ENCODE measurements at places on chromosomes 6 and 20. TPM values are rescaled to one million over a fixed set of nuclear protein-coding genes. Genes with fewer than 3 reads are reported as not detected.

- DNase-seq: no peak
These were observed 55.7 kb downstream of the FAM217A start for GRCh38 chr6:4023240-4023639.

GRCh38 chr6:43274127-43274915, 23.7 kb upstream of the SLC22A7 start:
- no peak for DNase-seq

GRCh38 chr6:45927421-45928320, 88.0 kb downstream of the CLIC5 start:
- DNase-seq: no peak

The SPATA25 gene
- total RNA-seq: 4.6 TPM

DNA sequence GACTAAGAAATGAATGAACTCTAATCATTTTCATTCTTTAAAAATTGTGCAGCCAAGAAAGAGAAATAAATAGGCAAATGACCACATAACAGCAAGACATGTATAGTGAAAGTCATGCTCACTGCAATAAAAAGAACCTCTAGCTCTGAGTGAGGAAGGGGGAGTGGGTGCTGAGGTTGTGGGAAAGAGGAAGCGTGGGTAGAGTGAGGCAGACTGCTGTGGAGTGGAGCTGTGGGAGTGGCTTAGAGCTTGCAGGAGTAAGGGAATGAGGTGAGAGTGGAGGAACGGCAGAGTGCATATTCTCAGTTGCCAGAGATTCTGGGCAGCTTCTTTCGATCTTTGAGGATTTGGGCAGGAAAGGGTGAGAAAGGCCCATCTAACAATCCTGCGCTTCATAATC, 10.4 kb downstream of the DEFB129 start:
- no peak for DNase-seq

- no peak for DNase-seq
These were observed 413.0 kb downstream of the PREX1 start for GRCh38 chr20:48414786-48415185.

The C6orf15 gene
- total RNA-seq: not detected

GRCh38 chr6:111551521-111552231, 54.0 kb downstream of the TRAF3IP2 start:
- DNase-seq: no peak

DNA sequence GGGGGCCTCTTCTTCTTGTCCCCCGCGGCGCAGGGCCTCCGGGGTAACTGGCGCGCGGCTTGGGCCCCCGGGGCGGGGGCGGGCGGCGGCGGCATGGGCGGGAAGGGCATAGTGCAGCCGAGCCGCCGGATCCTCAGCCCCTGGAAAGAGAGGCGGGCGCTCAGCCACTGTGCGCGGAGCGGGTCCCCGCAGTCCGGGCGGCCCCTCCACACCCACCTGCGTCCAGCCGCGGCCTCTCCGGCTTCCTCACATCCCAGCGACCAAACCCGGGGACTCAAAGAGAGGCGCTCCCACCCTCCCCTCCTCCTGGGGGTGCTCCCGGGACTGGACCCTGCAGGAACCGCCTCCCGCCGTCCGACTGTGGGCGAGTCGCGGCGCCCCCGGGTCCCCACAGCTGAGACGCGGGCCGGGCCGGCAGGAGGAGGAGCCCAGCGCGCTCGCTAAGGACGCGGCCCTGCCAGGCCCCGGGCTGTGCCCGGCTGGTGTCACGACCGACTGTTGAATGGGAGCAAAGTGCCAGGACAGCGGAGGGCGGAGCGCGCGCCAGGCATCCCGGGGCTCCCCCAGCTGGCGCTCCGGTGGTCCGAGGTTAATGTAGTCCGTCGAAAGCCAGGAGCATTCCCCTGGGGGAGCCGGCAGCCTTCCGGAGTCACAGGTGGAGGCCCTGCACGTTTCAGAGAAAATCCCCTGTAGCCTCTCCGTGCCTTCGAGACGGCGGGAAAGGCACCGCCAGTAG, at the start of gene PRR18:
Gene PRR18 (minus strand): TSS at position 360 of the 736 bp plus-strand sequence. CDS start 250 bp downstream, at position 110.
- DNase-seq: no peak

The R3HDML gene
- total RNA-seq: not detected

GRCh38 chr6:157148391-157149323, 174.7 kb downstream of the TMEM242 start:
- no peak for DNase-seq

All from T-cell (primary cell).